ENCODE measurements at places on chromosomes 7 and 10.

DNA sequence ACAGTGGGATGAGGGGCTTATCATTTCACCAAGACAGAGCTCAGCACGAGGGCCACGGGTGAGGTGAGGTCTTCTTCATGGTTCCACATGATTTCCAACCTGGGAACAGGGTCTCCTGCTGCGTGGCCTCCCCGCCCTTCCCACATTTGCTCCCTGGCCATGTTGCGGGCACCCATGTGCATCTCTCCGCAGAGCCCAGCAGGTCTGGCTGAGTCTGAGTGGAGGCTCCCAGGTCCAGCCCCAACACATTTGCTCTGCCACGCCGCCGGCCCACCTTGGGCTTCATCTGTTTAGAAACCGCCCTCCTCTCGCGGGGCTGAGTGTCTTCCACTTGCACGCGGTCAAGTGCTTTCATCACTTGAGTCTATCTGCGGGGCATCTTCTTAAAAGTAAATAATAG lies 14.8 kb upstream of the PRKAR1B start:
- no peak for DNase-seq

DNA sequence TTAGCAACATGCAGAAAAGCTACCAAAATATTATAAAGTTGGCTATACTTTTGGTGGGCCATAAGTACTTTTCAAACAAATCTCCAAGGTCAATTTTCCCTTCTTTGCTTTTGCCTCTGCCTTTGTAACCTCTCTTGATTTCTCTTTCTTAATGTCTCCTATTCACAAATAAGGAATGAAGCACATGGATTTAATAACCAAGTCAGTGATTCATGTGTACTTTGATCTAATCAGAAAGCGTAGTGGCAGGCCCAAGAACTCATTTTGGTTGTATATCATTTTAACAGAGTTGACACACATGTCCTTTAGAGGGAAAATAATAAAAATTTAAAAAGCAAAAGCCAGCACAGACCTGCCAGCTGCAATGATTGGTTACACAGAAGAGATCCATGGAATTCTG lies 93.7 kb downstream of the FZD1 start:
- no peak for DNase-seq

GRCh38 chr10:8712656-8713055 lies 658.2 kb downstream of the GATA3 start:
- no peak for DNase-seq

- DNase-seq, result no peak
Measured at GRCh38 chr10:69810675-69811397, 9.1 kb downstream of the COL13A1 start.

DNA sequence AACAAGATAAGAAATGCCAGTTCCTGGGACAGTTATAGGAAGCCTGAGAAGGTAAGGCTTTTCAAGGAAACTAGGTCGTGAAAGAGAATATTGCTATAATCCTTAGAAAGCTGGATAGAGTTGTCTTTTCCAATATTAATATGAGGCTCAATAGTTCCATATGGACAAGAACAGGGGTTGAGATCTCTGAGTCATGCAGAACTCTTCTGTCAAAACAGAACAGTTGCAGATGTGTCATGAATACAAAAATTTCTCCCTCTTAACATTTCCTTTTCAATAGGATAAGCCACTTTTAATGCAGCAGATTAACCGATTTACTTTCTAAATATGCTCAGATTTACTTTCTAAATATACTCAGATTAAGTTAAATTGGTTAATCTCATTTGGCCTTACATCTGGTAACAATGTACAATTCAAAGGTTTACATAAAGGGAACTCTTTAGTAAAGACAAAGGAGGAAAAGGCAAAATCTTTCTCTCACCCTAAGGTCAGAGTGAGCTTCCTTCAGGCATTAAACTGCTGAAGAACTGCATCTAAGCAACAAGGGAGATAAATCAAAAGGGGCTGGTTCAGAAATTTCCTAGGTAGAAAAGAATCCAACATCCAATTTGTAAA lies 104.7 kb upstream of the PCDH15 start:
- no peak for DNase-seq

GRCh38 chr7:27375958-27376357 lies 133.4 kb downstream of the EVX1 start:
- no peak for DNase-seq

DNA sequence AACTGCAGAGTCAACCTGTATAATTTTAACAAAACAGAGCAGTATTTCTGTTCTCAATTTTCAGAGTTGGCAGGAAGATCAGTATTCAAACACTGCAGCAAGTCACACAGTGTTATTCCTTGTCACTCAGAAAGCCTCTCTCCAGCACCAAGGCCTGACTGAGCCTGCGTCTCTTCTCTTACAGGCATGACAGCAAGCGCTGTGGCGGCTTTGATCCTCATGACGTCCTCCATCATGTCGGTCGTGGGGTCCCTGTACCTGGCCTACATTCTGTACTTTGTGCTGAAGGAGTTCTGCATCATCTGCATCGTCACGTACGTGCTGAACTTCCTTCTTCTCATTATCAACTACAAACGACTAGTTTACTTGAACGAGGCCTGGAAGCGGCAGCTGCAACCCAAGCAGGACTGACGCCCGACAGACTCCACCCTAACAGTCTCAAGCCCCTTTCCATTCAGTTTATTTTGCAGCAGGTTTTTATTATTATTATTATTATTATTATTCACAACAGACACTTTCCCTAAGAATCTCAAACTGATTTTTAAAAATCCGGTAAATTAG lies 28.0 kb downstream of the GUSB start:
- no peak for DNase-seq

DNA sequence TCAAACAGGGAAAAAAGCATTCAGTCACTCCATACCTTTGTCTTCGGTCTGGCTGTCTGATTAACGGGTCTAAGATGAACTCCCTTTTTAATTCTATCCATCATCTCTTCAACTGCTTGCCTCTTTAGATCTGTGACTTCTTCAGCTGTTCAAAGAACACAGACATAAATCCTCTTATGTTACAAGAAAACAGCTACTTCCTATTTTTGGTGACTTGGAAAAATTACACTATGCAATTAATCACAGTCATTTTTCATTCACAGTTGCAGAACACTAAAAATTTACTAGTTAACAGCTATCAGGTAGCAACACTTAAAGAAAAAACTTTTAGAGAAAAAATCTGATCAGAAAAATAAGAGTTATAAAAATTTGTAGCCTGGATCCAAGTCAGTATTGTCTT lies 66.0 kb downstream of the ENO4 start:
- DNase-seq, result no peak

- DNase-seq, result no peak
Measured at GRCh38 chr10:20158086-20158485, 341.9 kb downstream of the PLXDC2 start.

- DNase-seq, result no peak
Measured at GRCh38 chr7:35022725-35023124, 14.6 kb downstream of the DPY19L1 start.

DNA sequence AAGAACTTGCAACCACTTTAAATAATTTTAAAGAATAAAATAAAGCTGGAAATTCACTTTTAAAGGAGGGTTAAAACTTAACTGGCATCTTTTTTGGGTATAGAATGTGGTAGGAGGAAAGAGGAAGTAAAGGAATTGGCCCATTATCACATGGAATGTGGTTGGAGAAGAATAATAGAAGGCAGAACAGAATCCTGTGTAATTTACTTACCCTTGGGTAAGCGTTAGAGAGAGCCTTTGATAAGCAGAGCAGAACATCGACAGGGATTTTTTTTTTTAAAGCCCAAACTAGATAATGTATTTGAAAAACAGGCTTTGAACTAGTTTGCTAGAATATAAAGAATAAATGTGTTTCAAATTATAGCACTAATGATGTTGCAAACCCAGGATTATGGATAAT lies 199.8 kb upstream of the KIAA1217 start:
- DNase-seq, result no peak

DNA sequence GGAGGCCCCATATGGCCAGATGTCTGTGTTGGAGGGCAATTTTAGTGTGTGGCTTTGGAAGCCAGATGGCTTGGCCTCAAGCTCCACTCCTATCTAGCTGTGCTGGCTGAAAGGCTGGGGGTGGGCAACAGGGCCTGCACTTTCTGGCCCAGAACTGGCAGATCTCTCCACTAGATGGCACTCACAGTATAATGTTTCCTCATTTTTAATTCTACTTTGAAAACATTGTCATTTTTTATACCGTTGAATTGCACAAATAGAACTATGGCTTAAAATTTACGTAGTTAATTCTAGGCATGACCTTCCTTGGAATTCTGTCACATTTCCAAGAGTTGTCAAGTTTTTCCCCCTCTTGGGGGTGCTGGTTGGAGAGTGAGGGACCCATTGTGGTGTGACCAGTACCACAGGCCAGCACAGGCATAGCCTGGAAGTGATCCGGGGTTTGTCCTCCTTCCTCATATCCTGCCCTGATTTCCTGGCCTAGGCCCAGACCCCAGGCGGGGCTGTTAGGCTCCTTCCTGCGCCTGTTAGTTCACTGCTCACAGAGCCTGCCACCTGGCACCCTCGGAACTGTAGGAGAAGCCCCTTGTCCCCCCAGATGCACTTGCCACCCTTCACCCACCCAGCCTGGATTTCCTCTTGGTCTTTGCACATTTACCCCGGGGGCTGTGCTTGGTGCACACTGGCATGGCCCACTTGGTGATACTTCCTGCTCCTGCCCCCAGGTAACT lies 52.8 kb downstream of the ARHGAP22 start:
- no peak for DNase-seq

DNA sequence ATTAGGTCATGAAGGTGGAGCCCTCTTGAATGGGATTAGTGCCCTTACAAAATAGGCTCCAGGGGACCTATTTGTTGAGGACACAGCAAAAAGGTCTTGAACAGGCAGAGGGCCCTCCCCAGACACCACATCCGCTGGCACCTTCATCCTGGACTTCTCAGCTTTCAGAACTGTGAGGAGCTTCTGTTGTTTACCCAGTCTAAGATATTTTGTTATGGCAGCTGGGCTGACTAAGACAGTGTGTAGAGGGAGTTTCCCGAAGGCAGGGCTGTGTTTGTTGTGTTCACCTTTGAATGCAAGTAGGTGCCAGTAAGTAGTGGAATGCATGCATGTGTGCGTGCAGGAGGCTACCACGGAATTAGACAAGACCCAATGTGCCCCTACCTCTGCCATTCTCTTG lies 106.7 kb downstream of the PTPRE start:
- DNase-seq, result no peak

DNA sequence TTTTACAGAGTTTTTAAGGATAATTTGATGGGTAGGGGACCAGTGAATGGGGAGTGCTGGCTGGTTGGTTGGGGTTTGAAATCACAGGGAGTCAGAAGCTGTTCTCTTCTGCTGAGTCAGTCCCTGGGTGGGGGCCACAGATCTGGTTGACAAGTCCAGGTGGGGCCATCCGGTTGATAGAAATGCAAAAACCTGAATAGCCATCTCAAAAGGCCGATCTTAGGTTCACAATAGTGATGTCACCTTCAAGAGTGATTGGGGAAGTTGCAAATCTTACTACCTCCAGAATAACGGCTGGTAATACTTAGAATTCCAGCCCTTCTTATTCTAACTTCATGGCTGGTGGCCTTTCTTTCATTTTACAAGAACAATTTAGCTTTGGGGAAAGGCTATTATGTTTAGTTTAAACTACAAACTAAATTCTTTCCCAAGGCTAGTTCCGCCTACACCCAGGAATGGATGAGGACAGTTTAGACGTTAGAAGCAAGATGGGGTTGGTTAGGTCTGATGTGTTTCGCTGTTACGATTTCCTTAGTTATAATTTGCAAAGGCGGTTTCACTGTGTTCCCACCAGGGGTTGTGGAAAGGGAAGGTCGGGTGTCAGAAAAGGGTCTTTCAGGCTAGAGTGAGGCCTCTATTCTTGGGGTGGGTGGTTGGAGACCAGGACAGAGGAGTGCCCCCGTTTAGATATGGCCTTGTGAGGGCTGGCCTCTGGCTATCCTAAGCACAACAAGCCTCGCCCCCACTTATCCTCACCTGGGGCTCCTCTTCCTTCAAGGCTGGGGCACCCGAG lies 27.4 kb downstream of the IFT22 start:
- DNase-seq, result no peak

DNA sequence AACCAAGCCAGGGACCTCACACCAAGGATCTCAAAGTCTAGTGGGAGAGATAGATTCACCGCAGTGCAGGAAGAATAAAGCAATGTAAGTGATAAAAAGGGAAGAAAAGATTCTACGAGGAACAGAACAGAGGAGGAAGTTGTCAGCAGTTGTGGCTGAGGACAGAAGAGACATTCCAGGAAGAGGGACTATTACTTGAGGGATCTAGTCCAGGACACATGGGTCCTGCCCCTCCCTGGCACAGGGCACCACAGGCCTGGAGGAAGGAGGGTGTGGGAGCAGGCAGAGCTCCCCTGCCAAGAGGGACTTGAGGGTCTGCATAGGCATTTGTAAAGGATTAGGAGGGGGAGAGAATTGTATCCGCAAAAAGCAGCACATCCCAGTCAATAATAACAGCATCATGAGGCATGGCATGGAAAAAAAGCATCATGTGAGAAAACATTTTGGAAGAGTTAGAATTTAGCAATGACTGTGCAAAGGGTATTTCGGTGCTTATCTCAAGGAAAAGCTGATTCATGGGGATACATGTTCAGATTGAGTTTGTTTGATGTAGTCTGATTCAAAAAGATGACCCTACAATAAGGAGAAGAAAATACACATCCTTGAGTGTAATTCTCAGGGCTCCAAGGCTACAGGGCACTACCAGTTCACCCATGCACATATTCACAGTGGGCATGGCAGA lies 12.7 kb downstream of the C10orf71 start:
- DNase-seq, result no peak

DNA sequence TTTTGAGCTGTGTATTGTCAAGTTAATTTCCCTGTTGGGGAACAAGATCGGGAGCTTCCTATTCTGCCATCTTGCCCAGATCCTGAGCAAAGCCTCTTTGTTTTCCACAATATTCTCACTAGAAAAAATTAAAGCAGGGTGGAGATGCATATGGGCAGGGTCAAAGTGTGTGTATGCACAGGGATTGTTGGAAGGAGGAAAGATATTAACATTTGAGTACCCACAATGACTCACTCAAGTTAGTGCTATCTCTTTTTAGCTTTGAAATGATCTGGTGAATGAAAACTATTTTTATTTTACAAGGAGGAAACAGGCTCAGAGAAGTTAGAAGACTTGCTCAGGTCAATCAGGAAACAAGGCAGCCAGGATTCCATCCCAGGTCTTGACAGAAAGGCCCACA lies 6.7 kb upstream of the BTBD16 start:
- no peak for DNase-seq

DNA sequence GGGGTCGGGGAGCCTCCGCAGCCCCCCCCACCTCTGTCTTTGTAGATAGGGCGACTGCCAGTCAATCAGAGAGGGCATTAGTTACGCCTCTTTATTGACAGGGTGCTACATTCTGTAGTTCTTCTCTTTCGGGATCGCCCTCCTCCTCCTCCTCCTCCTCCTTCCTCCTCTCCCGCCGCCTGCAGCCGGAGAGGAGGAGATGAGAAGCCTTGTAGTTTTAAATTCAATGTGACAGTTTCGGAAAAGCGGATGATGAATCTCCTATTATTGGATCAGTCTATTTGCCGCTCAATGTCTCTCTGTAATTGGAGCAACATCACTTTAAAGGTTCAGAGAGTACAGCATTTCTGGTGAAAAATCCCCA lies 587 bp upstream of the UNCX start:
- no peak for DNase-seq

Measured in stimulated activated CD4-positive, alpha-beta T cell treated with anti-CD3 and anti-CD28 coated beads, Interleukin-1b, Interleukin-23, amount 100 ng/mL, for 1 hour (primary cell).